ENCODE measurements at places on chromosomes 2 and 18.

DNA sequence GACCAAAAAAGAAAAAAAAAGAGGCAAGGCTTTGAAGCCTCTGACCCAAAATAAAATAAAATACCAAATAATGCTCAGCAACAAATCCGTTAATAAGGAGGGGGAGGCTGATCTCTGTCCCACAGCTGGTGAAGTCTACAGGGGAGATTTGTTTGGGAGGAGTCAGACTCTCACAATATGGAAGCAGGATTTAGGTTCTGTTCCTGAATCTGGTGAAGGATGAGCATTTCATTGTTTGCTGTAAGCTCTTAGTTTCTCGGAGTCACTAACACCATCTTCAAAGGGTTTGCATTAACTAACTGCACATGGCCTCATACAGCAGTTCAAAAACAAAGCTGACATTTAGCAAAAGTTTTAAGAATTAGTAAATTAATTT is 339.4 kb upstream of the TNP1 start:
- no peak for DNase-seq

DNA sequence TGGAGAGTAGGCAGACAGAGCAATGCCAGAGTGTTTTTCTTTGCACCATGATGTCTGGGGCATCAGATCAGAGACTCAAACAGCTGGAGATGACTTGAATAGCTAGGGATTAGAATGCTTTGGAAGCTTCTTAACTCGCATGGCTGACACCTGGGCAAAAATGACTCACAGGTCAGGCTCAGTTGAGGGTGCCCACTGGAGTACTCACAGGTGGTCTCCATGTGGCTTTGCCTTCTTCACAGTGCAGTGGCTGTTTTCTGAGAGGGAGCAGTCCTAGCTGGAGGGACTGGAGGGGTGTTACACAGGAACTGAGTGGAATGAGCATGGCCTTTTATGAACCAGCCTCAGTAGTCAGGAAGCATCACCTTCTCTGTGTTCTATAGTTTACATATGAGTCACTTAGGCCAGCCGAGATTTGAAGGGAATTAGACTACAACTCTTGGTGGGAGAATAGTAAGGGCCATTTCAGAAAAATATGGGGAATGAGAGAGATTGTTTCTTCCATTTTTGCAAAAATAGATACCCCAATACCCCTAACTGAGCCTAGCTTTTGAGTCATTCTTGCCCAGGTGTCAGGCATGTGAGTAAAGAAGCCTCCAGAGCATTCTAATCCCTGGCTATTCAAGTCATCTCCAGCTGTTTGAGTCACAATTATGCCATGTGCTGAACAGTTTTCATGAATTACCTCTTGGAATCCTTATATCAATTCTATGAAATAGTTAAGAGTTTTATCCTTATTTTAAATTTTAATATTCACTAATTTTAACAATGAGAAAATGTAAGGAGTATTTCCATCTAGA is 7.1 kb upstream of the PPP1R1C start:
- no peak for DNase-seq

DNA sequence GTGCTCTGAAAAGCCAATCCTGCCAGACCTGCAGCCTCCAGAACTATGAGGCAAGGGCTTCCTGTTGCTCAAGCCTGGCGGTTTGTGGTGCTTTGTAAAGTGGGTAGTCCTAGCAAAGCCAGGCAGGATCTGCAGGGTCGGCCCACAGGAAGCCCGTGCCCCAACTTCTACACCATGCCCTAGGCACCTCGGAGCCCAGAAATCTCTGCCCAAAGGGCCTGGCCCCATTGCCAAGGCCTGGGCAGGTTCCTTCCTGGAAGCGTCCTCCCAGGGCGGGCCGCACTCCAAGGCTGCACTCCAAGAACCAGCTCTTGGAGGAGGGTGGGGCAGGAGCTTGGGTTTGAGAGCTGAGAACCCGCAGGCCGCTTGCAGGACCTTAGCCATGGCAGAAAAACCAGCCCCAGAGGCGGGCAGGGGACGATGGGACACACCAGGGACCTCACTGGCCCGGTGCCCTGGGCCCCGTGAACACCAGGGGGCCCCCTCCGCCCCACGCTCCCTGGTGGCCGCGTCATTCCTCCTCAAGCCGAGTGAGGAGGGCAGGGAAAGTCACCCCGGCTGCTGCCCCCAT is 37.2 kb upstream of the ID2 start:
- peak; percentile 57 for DNase-seq

- DNase-seq: no peak
These were observed 60.9 kb upstream of the DSEL start for GRCh38 chr18:67577386-67577785.

DNA sequence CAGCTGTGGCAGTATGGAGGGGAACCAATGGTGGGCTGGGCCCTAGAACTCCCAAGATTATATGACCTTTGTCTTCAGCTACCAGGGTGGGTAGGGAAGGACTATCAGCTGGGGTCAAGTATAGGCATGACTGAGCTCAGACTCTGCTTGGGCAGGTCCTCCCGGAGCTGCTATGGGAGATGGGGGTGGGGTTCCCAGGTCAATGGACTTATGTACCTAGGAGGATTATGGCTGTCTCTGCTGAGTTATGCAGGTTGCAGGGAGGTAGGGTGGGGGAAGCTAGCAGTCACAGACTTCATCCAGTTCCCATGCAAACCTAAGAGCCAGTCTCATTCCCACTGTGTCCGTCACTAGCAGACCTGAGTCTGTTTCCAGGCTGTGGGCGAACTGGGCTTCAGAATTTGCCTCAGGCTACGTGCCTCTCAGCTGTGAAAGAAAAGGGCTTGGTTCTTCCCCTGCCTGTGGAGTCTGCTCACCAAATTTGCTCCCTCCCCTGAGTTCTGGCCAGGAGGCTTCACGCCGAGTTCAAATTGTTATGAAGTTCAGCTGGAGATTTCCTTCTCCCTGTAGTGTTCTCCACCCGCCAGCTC is 985.8 kb upstream of the NRXN1 start:
- DNase-seq: no peak

GRCh38 chr2:55175254-55176093 is 56.6 kb downstream of the CLHC1 start:
- peak; percentile 82 for DNase-seq

- DNase-seq: no peak
These were observed 162.0 kb upstream of the ZFP36L2 start for GRCh38 chr2:43388371-43388770.

DNA sequence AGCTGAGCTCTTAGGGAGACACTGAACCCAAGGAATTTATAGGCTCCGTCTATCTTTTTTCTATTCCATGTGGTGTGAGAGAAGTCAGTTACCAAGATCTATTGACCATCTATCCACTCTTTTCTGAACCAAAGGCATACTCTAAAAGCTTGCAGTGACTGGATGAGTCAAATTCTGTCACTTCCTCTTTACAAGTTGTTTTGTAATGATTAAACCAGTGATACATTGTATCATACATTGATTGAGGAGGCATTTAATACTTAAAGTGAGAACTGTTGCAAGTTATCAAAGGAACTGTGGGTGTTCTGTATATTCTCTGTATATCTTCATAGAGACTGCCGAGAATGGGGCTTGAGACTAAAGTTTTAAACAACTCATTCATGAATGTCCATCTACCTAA is 188.8 kb downstream of the CAMKMT start:
- peak; percentile 25 for DNase-seq

- DNase-seq: peak; percentile 71
These were observed 453 bp upstream of the ANTXR1 start for GRCh38 chr2:69012310-69013141.

- no peak for DNase-seq
These were observed 75.9 kb downstream of the MRPS9 start for GRCh38 chr2:105113616-105114291.

DNA sequence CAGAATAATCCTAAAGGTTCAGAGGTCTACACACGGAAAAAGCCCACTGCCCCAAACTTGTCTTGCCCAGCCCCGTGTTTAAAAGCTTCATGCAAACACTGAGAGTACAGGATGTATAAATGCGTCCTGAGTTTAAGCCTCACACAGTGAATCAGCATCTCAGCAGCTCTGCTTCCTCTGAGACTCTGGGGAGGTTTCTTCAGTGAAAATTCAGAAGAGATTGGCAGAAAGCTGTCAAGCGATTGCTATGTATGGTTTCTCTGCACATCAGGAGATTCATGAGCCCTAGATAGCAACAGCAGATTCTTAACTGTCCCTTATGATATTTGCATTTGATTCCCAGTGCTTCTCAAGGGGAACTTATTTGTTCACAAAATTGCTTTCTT is 27.1 kb downstream of the CRACDL start:
- DNase-seq: no peak

DNA sequence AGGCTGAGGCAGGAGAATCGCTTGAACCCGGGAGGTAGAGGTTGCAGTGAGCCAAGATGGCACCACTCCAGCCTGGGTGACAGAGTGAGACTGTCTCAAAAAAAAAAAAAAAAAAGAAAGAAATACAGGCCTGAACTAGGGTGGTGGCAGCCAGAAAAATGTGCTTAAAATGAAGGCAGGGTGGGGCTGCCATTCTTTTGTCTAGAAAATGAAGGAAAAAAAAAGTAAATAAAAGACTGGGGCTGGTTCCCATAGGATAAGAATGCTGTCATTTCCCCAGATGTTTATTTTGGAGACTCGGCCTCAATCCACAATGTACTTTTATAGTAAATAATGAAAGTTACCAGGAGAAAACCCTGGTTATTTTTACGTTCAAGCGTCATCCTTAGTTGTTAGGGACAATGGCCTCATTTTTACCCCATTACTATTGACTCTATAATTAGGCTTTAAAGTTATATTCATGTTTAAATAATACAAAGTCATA is 58.9 kb downstream of the ATP8B1 start:
- no peak for DNase-seq

DNA sequence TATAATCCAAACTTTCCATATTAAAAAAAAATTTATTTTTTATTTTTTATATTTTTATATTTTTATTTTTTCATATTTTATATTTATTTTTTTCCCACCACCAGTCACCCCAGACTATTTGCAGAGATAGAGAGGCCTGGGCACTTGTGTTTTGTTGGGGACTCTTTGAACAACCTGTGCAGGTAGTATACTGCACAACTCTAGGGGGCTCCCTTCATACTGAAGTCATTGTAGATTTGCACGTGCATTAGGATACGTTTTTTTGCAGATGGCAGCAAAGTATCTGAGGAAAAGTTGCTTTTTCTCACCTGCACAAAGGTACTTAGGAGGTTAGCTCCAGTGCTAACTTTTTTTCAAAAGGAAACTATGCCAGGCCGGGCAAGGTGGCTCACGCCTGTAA is 73.9 kb upstream of the TANC1 start:
- DNase-seq: no peak

DNA sequence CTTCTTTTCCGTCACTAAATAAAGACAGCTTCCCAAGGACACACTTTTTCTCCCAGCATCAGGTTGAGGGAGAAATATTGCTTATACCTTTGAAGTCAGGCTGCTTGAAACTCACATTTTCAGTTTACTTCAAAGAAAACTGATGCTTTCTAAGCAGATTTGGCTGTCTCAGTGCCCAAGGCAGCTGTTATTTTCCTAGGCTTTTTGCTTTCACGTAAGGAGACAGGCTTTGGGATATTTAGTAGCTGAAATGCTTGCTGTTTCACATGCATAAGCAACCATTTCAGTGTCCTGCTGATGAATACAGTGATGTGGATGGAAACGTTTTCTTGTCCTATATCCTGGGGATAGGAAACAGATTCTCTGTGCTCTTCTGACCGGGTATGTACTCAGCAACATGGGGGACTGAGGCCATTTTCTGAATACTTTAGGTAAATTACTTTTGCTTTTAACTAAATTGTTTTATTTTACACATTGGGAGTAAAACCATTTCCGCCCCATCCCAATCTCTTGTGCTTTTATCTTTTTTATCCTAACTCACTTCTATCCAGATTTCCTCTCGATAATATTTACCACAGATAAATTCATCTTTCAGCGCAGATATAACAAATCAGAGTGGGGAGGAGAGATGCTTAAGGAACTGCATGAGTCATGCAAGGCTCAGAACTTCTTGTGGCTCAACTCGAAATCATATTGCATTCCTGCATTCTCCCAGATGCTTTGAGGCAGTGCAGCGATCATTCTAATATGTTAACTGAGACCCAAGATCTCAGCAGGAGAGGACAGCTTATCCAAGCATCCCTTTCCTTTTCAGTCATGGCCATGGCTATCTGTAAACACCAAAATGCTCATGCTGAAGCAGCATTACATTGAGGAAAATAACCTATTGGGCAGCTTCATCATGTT is 22.2 kb downstream of the GALR1 start:
- DNase-seq: no peak

- no peak for DNase-seq
These were observed 842 bp upstream of the CKAP2L start for GRCh38 chr2:112765251-112765650.
